Kasumi-1 (cell line): ENCODE measurements at places on chromosomes 6 and 20.

GRCh38 chr6:69390125-69390524, 406.7 kb downstream of the LMBRD1 start:
- DNase-seq, result peak; percentile 45

DNA sequence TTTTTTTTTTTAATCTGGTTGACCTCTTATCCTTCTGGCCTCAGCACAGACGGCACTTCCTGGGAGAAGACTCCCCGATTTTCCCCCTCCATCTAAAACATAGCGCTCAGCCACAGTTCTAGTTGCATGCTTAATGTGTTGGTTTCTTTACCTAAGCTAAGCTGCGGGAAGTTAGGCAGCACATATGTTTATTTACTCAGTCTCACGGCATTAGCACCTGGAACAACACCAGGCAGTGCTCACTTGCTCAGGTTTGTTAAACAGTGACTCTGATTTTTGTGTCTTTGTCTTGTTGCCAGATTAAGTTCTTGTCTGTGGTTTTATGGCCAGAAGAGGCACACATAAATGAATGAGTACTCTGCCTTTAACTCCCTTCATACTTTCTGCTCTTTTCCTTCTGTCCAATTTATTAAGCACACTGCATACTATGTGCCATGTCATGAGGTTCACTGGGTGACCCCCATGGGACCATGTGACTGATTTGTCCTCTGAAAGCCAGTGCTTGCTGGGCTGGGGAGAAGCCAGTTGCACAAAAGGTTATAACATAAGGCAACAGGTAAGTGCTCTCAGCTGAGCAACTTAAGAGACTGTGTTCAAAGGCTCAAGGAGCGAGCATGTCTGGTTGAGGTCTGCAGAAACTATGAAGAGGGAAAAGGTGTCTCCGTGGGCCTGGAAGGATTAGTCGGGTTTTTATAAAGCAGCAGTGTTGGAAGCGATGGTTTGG, 93.6 kb downstream of the RPP40 start:
- no peak for DNase-seq

DNA sequence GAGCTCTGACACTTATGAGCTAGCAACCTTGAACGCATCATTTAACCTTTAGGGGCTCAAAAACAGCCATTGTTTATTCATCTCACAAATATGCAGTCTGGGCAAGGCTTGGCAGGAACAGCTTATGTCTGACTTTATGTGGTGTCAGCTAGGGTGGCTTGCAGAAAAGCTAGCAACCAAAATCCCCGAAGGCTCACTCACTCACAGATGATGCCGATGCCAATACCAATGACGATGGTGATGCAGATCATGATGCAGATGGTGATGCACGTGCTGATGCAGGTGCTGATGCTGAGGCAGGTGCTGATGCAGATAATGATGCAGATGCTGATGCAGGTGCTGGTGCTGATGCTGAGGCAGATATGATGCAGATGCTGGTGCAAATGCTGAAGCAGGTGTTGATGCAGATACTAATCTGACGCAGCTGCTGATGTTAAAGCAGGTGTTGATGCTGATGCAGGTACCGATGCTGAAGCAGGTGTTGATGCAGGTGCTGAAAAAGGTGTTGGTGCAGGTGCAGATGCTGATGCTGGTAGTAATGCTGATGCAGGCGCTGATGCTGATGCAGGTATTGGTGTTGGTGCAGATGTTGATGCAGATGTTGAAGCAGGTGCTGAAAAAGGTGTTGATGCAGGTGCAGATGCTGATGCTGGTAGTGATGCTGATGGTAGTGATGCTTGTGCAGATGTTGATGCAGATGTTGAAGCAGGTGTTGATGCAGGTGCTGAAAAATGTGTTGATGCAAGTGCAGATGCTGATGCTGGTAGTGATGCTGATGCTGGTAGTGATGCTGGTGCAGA, 195.6 kb downstream of the NFATC2 start:
- DNase-seq, result no peak

DNA sequence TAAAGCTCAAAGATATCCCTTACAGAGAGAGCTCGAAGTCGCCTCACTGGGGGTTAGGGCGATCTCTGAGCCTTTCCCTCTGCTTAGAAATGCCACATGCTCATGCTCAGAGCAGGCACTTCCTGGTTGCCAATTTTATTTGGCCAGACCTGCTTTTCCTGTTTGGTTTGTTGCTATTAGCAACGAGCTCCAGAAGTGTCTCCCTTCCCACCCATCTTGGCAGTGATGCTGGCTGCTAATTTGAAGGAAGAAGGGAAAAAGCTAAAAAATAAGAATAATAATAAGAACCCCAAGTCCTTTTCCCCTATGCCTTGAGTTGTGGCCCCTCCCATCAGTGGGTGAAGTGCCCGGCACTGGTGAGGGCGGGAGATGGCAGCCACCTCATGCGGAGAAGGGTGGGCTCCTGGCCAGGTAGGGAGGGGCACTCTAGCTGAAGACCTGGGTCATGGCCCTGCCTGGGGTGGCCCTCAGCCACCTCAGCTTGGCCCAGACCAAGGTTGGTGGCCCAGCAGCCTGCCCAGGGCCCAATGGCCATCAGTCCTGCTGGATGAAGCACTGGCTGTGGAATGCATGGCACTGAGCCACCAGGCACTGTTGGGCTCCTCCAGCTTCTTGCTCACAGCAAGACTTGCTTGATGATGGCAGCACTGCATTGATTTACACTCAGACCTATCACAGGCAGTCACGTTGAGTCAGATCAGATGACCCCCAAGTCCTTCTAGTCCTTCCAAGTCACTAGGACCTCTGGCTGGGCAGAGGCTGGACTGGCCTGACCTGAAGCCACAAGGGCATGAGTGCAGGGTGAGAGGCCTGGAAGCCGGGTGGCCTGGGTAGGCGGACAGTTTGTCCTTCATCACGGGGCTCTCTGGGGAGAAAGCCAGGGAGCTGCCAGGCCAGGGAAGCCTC, 79.0 kb downstream of the SYNJ2 start:
- peak; percentile 8 for DNase-seq

- DNase-seq, result no peak
Observed at GRCh38 chr20:37346236-37346534, 245 bp downstream of the SRC start.

DNA sequence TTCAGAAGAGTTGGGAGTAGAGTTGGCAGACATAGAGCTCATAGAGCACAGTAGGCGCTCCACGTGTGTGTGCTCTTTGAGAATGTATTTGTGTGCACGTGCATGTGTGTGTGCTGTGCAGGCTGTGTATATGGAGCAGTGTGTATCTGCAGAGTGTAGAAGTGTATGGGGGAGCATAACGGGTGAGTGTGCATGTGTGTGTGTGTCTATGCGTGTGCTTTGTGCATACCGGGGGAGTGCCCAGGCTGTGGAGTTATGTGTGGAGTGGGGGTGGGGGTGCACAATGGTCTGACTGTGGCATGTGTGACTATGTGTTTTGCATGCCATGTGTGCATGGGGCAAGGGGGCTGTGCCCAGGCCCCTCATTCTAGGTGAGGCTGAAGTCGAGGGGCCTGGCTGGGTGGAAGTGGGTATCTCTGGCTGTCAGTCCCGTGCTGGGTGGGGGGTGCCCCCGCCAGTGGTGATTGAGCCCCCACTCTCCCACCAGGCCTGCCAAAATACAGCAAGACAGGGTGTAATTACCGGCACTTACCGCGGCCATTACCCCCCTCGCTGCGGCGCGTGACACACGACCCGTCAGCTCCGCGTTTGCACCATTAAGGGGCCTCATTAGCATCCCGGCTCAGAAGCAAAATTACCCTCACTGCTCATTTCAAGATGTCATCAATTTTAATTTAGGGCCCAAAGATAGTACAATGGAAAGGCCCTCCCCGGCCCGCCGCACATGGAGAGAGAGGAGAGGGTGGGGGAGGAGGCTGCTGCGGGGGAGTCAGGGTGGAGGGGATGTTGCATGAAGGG, 39.1 kb downstream of the MDFI start:
- no peak for DNase-seq

- no peak for DNase-seq
Observed at GRCh38 chr20:16378122-16378521, 195.1 kb downstream of the KIF16B start.

GRCh38 chr20:10089871-10090587, 55.2 kb downstream of the ANKEF1 start:
- no peak for DNase-seq

- DNase-seq, result no peak
Observed at GRCh38 chr6:157761926-157762325, 61.1 kb upstream of the SNX9 start.

DNA sequence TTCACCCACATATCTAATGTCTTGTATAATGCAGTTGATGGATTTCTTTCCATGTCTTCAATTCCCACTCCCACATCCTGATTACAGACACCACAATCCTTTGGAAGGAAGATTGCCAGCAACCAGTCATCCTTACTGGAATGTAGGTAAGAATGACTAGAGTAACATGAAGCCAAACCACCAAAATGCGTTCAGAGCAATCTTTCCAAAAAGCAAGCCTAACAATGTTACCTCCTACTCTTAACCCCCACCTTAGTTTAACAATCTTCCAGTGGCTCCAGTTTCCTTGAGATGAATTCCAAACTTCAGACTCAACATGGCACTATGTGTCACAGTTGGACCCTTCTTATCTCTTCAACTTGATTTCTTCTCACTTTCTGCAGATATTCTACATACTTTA, 685.6 kb downstream of the DOK5 start:
- no peak for DNase-seq

DNA sequence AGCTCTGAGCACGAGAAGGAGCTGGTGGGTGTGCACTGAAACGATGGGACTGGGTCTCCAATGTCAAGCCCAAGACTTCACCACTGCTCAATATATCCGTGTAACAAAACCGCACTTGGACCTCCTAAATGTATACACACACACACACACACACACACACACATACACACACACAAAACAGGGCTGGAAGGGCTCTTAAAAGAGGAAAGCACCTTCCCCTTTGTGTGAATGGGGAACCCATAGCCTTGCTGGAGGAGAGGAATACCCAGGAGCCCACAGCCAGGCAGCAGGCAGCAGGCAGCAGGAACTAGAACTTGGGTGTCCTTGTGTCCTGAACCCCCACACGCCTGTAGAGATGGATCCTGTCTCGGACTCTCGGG, 29.8 kb downstream of the TGM2 start:
- DNase-seq, result no peak

DNA sequence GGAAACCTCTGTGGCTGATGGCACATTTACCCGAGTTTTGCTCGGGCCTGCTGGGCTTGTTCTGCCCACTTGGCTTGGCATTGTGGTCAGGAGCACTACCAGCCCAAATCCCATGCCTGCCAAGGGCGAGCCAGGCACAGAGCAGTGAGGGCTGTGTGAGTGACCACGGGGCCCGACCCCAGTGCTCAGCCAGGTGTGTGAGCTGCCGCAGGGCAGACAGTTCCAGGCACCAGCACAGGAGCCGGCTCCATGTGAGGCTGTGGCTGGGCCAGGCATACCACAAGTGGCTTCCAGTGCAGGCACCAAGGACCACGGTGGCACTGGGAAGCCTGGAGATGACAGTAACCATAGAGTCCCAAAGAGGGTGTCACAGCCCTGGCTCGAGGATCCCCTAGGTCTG, 1225.5 kb upstream of the GJE1 start:
- no peak for DNase-seq

DNA sequence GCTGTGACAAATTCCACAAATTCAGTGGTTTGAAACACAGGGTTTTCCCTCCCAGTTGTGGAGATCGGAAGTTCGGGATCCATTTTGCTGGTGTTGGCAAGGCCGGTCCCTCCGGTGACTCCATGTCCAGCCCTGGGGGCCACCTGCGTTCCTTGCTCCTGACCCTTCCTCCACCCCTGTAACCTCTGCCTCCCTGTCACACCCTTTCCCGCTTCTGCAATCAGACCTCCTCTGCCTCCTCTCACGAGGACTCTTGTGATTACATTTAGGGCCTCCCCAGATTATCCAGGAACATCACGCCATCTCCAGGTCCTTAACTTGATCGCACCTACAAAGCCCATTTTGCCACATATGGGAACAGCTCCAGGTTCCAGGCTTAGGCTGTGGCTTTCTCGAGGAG, 12.5 kb downstream of the RPS6KA2 start:
- no peak for DNase-seq

- peak; percentile 37 for DNase-seq
Observed at GRCh38 chr20:31698803-31699718, 23.6 kb downstream of the BCL2L1 start.

DNA sequence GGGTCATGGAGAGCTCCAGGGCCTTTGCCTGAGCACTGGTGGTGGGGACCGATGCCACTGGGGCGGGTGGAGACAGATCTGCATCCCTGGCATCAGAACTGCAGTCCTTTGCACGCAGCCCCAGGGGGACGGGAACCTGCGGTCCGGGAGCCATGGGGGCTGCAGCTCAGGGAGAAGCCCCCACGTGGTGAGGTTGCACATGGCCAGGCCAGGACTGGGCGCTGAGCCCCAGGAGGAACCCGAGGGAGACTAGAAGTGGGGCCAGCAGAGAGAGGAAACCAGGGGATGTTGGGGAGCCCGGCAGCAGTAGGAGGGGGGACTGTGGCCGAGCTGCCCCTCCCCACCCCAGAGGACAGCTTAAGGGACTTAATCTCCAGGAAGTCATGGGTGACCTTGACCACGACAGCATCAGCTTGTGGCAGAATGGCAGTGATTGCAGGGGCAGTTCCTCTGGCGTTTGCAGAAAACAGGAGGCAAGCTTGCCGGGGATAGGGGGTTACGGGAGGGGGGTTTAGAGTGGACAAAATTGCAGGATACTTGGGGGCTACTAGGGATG, 18.0 kb upstream of the LSM14B start:
- no peak for DNase-seq

GRCh38 chr20:9397928-9398327, 116.5 kb upstream of the LAMP5 start:
- peak; percentile 15 for DNase-seq

DNA sequence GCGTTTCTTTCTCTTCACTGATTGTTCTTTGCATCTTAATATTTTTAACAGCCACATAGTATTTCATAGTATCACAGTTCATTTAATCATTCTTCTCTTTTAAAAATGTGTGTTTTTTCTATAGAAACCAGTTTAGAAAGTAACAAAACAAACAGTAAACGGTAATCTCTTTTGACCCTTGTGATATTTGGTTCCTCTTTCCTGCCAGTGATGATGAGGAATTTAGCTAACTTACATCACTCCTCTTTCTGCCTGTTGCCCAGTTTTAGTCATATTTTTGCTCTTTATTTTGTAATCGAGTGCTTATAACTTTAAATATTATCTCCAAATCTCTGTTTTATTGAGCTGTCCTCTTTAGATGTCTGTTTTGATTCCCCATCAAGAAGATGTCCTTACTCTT, 38.1 kb upstream of the ZBTB24 start:
- no peak for DNase-seq

- DNase-seq, result no peak
Observed at GRCh38 chr6:121593011-121593641, 157.7 kb downstream of the GJA1 start.

DNA sequence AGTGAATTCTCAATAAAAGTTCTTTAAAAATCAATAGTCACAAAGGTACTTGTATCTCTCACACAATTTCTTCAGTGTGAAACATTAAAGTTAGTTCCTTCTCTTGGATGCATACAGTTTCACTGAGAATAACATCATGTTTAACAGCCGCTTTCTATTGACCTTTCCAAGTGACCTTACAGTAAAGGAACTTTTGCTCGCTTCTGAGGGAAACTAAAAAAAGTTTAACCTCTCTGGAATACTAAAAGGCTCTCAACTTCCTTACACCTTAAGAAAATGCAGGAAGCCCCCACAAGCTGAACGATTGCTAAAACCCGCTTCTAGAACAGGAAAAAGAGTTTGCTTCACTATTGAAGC, 1.3 kb downstream of the RRAGD start:
- peak; percentile 31 for DNase-seq
